Mucosa of descending colon (tissue), 3 donors: ENCODE measurements at places on chromosomes 16 and 17. TPM values are rescaled to one million over a fixed set of nuclear protein-coding genes. Genes with fewer than 3 reads are reported as not detected.

- DNase-seq = no peak
Observed at GRCh38 chr16:3858801-3859200, 21.7 kb downstream of the CREBBP start.

GRCh38 chr17:9669551-9670008 lies 24.3 kb downstream of the USP43 start:
- peak; percentile 39 for DNase-seq

DNA sequence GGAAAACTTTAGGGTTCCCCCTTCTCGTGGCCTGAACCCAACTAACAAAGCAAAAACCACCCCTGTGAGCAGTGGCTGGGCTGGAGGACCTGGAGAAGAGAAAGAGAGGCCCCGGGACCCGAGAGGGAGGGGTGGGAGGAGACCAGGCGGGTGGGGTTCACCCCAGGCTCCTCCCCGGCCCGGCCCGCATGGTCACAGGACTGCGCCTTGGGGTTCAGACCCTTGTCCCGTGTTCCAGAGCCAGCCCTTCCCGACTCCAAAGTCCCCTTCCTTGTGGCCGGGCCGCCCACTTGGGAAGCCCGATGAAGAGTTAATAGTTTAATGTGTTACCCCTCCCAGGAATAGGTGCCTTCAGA lies 852 bp downstream of the MARVELD3 start:
- DNase-seq = peak; percentile 91

DNA sequence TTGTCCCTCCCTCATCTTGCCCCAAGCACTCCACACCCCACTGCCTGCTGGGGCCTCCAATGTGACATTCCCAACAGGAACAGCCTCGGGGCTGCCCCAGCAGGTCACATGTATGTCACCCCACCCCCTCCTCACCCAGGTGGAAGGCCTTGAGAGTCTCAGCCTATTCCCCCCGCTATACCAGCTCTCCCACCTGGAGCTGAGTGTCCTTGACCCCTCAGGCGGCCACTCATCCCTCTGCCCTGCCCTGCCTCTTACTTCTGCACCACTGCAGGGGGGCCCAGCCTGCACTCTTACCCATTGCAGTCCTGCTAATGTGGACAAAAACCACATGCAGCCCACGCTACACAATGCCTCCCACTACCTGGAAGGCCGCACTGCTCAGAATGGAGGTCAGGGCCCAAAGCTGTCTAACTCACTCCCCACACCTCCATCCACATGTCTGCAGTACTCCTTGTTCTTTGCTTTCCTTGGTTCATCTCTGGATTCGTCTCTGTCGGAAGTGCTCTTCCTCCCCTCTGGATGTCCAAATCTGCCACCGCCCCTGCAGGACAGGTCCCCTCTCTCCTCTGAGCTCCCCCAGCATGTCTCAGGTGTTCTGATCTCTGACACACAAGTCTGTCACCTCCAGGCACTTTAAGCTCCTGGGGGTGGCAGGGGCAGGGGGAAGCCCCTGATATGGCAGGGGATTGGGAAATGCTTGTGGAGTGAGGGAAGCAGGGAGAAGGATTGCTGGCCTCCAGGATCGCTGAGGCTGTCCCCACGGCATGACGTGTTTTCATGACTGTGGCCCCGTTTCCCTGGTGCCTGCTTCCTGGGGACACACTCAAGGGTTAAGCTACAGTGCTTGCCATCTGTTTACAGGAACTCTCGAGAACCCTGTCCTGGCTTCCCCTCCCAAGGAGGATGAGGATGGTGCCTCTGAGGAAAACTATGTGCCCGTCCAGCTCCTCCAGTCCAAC lies 20.8 kb downstream of the TRPV2 start:
- DNase-seq = no peak

ESRP2 gene
- total RNA-seq = 46.6 TPM

DNA sequence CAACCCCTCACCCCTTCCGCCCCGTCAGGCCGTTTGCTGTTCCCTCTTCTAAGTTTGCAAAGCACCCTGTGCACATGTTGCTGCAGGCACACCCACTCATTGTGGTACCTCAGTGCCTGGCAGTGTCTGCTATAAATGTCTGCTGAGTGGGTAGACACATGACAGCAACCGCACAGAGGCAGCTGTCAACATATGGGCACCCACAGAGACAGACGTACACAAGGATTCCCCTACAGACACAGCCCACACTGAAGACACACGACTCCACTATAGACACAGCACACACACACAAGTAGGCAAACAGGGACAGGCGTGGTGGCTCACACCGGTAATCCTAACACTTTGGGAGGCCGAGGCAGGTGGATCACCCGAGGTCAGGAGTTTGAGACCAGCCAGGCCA lies 17.8 kb upstream of the CRK start:
- DNase-seq = no peak
